ENCODE measurements at places on chromosomes 5 and 9.

GRCh38 chr5:135213466-135214239, 179.6 kb upstream of the PITX1 start:
- DNase-seq = no peak

GRCh38 chr5:462051-462481, 19.1 kb downstream of the EXOC3 start:
- DNase-seq = no peak

DNA sequence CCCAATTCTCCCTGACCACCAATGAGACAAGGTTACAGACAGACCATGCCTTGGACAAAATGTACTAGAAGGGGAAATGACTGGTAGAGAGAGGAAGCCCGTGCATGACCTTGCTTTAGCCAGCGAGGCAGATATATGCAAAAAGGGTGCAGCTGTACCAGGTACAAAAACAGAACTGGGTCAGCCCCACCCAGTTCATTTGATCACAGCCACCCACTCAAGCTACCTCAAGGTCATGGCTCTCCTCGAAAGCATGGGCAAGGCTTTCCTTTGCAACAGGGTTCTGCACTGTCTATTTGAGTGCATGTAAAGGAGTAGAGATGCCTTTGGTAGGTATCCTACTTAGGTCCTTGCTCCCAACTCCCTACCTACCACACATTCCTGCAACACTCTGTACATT, 33.3 kb downstream of the TLE1 start:
- no peak for DNase-seq

- DNase-seq = no peak
Observed at GRCh38 chr5:106020894-106021293, 1649.8 kb downstream of the EFNA5 start.

- DNase-seq = no peak
Observed at GRCh38 chr5:5751987-5752386, 329.5 kb downstream of the ICE1 start.

- DNase-seq = no peak
Observed at GRCh38 chr9:126796758-126797157, 8.1 kb upstream of the ZBTB43 start.

DNA sequence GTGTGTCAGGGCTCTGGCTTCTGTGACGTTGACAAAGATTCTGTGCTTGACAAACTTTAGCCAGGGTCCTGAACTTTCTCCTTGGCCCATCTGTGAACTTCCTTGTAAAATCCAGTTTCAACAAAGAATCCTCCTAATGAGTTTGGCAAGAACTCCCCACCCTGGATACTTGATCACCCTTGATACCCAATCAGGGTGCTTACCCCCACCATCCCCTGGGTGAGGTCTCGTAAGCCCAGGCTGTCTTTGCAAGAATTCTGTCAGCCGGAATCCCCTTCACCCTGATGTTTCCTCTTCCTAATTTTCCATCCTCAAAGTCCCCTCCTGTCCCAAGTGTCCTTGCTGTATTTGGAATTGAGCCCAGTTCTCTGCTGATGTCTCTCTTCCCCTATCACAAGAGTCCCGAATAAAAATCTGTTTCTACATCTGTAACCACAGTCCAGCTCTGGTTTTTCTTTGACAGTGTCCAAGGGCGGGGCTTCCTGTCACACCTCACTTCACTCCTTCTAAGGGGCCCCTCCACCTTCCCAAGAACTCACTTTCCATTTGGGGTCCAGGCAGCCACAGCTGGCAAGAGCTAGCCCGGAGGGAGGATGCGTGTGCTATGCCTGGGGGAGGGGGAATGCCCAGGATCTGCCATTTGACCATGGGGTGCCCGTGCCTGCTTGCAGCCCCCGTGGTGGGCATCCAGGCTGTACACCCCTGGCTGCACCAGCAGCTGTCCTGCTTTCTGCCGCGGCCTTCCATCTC, 2.7 kb upstream of the CARD19 start:
- no peak for DNase-seq

DNA sequence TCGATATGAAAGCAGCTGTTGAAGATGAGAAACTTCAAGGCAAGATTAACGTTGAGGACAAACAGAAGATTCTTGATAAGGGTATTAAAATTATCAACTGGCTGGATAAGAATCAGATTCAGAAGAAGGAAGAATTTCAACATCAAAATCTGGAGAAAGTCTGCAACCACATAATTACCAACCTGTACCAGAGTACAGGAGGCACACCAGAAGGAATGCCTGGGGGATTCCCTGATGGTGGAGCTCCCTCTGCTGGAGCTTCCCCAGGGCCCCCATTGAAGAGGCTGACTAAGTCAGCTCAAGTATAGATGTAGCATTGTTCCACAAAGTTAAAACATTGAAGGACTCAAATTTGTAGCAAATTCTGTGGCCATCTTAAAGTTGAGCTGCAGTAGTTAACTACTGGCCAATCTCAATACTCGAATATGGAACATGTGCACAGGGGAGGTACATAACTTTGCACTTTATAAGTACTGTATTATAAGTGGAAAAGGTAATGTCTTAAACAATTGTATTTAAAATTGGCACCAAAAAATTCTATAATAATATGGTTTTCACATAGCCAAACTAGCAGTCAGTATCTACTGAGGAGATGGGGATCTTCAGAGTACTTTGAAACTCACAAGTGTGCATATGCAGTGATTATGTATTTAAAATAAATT, 237.5 kb downstream of the CHSY3 start:
- DNase-seq = peak; percentile 59

DNA sequence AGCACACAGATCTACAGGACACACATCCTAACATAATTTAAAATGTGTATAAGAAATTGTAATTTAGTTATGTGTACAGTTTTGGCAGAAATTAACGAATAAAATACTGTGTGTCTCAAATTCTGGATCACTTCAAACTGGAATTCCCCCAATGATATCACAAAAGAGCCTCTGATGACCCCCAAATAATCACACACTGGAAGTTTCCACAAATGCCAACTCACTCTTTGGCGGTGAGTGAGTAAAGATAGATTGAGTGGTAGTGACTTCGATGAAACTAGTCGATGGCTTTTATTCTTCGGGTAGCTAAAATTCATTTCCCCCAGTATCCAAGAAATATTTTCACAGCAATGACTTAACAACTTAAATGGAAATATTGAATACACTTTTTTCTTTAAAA, 2.2 kb downstream of the ZNF366 start:
- no peak for DNase-seq
